ENCODE measurements at places on chromosomes 13 and 19.

- DNase-seq: no peak
Observed at GRCh38 chr13:22700246-22700887, 480.4 kb upstream of the SGCG start.

- DNase-seq: no peak
Observed at GRCh38 chr13:31896427-31896826, 135.1 kb upstream of the FRY start.

DNA sequence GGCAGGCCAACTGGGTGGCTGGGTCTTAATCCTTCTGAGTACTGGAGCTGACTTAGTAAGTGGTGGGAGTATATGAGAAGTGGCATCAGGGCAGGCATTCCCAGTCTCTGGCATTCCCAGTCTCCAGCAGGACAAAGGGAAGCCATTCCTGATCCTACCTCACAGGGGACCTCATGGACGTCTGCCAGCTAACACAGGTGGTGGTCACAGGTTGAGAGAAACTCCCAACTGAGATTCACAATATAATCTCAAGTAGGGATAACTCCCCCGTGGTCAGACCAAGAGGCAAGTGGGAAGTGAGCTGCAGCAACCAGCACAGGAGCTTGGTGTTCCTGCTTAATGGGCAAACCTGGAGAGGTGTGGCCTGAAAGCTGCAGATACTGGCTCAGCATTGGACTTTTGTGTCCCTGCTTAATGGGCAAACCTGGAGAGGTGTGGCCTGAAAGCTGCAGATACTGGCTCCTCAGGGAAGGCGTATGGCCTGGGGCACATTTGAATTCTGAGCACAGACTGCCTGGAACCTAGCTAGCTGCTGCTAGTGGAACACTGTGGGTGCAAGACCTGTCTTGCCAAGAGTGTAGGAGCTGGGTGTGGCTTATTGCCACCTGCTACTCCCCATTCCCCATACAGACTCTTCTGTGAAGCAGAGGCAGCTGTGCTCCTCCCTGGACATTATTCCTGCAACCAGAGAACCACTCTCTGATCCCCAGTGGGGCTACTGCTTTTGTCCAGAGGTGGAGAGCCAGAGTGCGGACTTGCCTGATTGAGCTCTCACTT is 25.9 kb upstream of the OR10H2 start:
- no peak for DNase-seq

DNA sequence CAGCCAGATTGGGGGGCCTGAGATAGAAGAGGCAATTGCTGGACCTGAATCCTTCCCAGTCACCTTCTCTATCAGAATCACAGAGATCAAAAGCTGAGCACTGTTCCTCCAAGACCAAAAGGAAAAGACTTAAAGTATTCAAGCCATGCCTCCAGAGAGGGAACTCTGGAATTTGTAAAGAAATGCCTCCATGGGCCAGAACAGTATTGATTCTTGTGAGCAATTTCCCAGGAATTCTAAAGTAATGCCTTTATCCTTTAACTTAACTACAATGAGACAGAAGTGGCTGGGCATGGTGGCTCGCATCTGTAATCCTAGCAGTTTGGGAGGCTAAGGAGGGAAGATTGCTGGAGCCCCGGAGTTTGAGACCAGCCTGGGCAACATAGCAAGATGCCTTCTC is 148.8 kb downstream of the FLT1 start:
- no peak for DNase-seq

- DNase-seq: no peak
Observed at GRCh38 chr13:65593298-65593874, 1636.8 kb downstream of the PCDH9 start.

- no peak for DNase-seq
Observed at GRCh38 chr13:72458701-72459100, 268.7 kb downstream of the MZT1 start.

DNA sequence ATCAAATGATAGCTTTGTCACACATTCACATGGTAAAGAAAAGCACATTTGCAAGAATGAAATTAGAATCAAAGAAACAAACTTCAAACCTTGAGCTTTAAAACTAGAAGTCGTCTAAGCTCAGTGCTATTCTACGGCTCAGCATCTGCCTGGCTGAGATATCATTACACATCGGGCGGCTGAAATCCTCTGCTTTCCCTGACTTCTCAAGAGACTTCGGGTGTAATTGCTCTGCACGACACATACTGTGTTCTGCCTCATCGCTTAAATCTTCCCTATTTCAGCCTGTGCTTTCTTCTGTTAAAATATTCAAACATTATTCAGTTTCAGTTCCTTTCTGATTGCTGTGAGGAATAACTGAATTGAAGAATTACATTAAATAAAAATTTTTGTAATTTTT is 265.3 kb downstream of the NALCN start:
- no peak for DNase-seq

- no peak for DNase-seq
Observed at GRCh38 chr13:37608750-37609339, 10.3 kb upstream of the POSTN start.

DNA sequence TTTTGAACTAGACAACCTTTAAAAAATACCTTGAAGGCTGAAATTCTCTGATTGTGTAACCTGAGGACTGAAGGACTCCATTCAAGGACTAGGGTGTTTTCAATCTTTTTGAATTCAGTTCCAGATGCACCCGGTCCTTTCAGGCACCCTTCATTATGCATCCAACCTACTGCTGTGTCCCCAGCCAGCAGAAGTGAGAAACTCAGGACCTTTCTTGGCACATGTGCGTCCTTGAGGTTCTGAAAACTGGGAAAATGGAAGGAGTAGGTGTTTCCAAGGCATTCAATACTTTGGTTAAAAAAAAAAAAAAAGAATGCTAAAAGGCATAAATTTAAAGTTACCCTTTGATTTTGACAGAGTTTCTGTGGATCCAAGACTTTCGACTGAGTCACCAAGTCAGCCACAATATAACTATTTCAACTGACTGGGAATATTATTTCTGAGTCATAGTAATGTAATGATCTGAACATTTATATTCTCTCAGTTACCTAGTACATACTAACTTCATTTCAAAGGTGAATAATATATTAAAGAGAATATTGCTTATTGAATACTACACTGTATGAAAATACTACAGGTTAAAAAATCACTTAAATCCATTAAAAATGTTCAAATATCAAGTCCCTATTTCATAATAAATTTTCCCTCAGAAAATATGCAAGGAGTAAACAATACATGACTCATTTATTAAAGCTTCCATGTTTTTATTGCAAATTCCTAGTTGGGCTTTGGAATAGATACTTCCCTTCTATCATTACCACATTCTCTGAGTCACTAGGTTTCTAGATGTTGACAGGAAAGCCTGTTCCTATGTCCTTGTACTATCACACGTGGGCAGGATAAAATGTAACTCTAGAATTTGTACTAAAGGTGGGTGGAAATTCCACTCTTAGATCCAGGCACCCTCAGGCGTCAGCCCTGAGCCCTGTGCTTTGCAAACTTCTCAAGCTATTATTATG is 2.4 kb upstream of the ITGBL1 start:
- no peak for DNase-seq

DNA sequence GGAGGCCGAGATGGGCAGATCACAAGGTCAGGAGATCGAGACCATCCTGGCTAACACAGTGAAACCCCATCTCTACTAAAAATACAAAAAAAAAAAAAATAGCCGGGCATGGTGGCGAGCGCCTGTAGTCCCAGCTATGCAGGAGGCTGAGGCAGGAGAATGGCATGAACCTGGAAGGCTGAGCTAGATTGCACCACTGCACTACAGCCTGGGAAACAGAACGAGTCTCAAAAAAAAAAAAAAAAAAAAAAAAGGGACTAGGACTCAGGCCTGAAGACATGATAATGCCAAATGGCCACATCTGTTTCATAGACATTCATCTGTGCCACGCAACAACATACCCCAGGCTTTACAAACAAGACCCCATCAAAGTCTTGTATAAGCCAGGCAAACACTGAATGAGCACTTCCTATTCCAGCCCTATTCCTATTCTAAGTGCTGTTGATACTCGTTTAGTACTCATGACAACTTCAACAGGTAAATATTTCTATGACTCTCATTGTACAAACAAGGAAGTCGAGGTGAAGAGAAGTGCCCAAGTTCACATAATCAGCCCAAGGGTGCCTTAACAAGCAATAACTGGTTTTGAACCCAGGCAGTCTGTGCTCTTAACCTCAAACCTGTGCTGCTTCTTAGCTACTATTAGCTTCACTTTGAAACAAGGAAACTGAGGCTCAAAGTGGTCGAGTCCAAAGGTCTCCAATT is 1.7 kb downstream of the B9D2 start:
- DNase-seq: no peak

DNA sequence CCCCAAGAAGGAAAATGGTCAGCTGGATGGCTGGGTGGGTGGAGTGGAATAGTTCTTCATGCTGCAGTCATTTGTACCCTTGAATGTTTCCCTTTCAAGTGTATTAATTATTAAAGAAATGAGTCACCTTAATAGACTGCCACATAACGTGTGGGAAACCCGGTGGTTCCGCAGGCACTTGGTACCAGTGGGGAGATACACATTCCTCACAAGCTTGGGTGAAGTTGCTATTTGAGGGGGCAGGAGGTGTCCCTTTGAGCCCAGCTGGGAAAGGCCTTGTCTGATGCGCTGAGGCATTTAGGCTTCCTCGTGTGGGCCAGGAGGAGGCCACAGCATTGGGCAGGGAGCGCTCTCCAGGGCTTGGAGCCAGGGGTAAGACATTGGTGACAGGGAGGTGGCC is 57.7 kb downstream of the ATP8A2 start:
- DNase-seq: no peak

DNA sequence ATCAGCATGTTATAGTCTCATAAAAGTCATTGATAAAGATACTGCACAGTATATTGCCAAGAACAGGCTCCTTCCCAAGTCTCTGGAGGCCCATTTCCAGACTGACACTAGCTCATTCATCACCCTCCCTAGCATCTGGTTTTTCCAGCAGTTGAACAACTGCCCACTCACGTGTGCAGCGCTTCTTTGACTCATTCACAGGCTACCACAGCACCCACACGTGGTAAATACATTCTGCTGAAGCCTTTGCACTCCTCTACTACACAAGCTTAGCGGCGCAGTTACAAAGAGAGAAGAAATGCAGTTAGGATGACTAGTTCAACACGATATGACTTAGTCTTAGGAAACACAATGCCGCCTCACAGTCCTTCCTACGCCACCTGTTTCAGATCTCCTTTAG is 87.7 kb downstream of the DOCK9 start:
- peak; percentile 38 for DNase-seq

DNA sequence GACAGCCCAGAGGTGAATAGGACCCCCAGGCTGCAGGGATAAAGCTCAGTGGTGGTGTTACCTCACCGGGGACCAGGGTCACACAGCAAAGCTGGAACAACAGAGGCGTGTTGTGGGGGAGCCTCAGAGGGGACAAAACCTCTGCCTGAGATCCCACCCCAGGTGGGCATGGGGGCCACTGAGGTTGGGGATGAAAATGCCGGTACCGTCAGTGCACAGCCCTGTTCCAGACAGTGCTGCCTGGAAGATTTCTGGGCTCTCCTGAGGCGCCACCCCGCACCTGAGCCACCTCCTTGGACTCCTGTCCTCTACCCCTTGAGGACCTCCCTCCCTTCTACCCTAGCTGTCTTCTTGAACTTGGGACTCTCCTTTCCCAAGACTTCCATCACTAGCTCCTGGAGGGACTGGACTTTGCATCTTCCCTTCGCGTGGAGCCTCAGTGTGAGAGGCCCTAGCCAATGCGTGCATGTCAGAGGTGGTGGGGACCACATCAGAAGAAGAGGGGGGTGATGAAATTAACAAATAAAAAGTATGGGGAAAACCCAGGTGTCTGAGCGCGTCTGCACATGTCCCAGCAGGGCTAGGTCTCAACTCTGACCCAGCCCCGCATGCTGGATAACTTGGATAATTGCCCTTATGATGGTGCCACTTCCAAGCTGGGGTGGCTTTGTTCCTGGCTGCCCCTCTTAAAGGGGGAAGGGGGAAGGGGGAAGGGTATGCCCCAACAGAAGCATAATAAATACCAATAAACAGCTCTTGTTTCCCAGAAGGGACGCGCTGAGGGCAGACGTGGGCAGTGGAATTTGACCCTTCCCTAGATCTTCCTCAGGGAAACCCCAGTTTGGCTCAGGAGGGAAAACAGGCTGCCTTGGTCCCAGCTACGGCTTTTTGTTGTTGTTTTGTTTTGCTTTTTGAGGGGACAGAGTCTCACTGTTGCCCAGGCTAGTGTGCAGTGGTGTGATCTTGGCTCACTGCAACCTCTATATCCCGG is 11.6 kb downstream of the CNFN start:
- DNase-seq: no peak

GRCh38 chr13:31887286-31887685 is 144.3 kb upstream of the FRY start:
- DNase-seq: no peak

- DNase-seq: peak; percentile 32
Observed at GRCh38 chr19:46115396-46116106, 8.9 kb downstream of the IGFL3 start.

DNA sequence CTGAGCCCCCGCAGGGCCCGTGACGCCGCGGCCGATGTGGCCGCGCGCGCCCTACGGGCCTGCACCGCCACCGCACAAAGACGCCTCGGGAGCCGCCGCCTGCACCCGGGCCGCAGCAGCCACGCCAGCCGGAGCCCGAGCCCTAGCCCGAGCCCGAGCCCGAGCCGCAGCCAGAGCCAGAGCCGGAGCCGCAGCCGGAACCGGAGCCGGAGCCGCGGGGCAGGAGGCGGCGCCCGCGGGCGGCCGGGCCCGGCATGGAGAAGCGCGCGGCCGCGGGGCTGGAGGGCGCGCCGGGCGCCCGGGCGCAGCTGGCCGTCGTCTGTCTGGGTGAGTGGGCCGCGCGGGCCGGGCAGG is 379 bp downstream of the LRP3 start:
- DNase-seq: no peak

- DNase-seq: no peak
Observed at GRCh38 chr19:19584356-19584755, 34.1 kb downstream of the PBX4 start.

- DNase-seq: peak; percentile 42
Observed at GRCh38 chr13:51797664-51798488, 6.1 kb downstream of the DHRS12 start.

GRCh38 chr13:42777467-42777866 is 3.9 kb upstream of the FAM216B start:
- no peak for DNase-seq

DNA sequence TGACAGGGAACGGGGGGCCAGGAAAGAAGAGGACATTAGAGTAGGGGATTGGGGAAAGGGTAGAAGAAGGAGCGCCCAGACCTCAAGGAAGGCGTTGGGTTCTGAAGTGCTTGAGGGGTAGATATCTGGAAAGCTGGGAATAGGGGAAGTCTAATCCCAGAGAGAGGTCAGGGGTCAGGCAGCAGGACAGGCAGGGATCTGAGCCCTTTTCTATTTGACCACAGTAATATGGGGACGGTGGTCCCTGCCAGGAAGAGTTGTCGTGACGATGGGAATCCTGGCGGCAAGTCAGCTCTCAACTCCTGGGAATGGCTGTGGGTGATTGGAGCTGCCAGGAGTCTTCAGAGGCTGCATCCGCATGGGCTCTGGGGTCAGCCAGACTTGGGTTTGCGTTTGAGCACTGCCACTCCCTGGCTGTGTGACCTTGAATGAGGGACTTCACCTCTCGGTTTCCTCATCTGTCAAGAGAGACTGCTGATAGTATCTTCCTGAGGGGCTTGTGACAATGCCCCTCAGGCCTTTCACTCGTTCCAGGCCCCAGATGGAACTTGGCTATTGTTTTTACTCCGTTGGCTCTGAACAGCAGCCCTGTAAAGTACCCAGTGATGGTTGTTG is 1.3 kb downstream of the AP2A1 start:
- no peak for DNase-seq

- DNase-seq: no peak
Observed at GRCh38 chr13:75566658-75567057, 17.1 kb downstream of the UCHL3 start.

- no peak for DNase-seq
Observed at GRCh38 chr13:78521091-78521490, 82.3 kb downstream of the POU4F1 start.

- DNase-seq: no peak
Observed at GRCh38 chr19:3396881-3397265, 30.5 kb downstream of the NFIC start.

Data from stimulated activated CD4-positive, alpha-beta T cell treated with anti-CD3 and anti-CD28 coated beads, TNF-alpha, amount 100 ng/mL, for 24 hours (primary cell).